ENCODE measurements at places on chromosomes 5 and 9. TPM values are rescaled to one million over a fixed set of nuclear protein-coding genes. Genes with fewer than 3 reads are reported as not detected.

Gene ABLIM3
- polyA plus RNA-seq = 14.0 TPM

Gene ZNF474
- polyA plus RNA-seq = 0.06 TPM

Gene ARSB
- 26.7 TPM for polyA plus RNA-seq

Gene IFNK
- polyA plus RNA-seq = not detected

Gene CLINT1
- polyA plus RNA-seq = 164 TPM

Gene CTSV
- 0.32 TPM for polyA plus RNA-seq

Gene PCDHGA2
- polyA plus RNA-seq = 6.8 TPM

Gene LCN9
- not detected for polyA plus RNA-seq

Gene TMEM252
- polyA plus RNA-seq = not detected

Gene CA9
- 0.32 TPM for polyA plus RNA-seq

Gene SYK
- not detected for polyA plus RNA-seq

Gene CNTFR
- 0.09 TPM for polyA plus RNA-seq

Gene INSYN2B
- 2.0 TPM for polyA plus RNA-seq

Gene CACNA1B
- 0.01 TPM for polyA plus RNA-seq

Gene DNAH5
- polyA plus RNA-seq = 1.1 TPM

Gene HAVCR1
- polyA plus RNA-seq = not detected

Gene TRPM3
- polyA plus RNA-seq = 0.07 TPM

Gene SLC34A3
- polyA plus RNA-seq = not detected

Gene MARCHF6
- polyA plus RNA-seq = 174 TPM

Gene KCNV2
- polyA plus RNA-seq = not detected

Gene CACFD1
- polyA plus RNA-seq = 15.8 TPM

Gene SLC35A4
- polyA plus RNA-seq = 70.2 TPM

Gene PSMD5
- 37.7 TPM for polyA plus RNA-seq

Gene NMRK1
- polyA plus RNA-seq = 21.7 TPM

Gene RETREG1
- 0.06 TPM for polyA plus RNA-seq

Gene TEX48
- polyA plus RNA-seq = not detected

Gene DMRT3
- polyA plus RNA-seq = not detected

Gene NUTM2F
- not detected for polyA plus RNA-seq

Gene GPR150
- polyA plus RNA-seq = 0.25 TPM

Gene DIRAS2
- polyA plus RNA-seq = not detected

Gene PCDHB12
- polyA plus RNA-seq = 0.13 TPM

Gene PCBD2
- polyA plus RNA-seq = 5.6 TPM

Gene C9orf72
- polyA plus RNA-seq = 1.3 TPM

Gene HK3
- polyA plus RNA-seq = not detected

Gene CNTLN
- polyA plus RNA-seq = 3.9 TPM

Gene SLC6A18
- polyA plus RNA-seq = not detected

Gene GBA2
- 30.3 TPM for polyA plus RNA-seq

Gene COL15A1
- 74.5 TPM for polyA plus RNA-seq

Gene BTNL9
- not detected for polyA plus RNA-seq

Gene CYLC2
- polyA plus RNA-seq = not detected

Gene KIF27
- 0.54 TPM for polyA plus RNA-seq

Gene CYSTM1
- 29.8 TPM for polyA plus RNA-seq

Gene CXXC5
- polyA plus RNA-seq = 36.5 TPM

Gene PRDM9
- polyA plus RNA-seq = not detected

Gene BTNL3
- not detected for polyA plus RNA-seq

Measured in BJ (cell line).